ENCODE measurements at places on chromosomes 6 and 20.

- DNase-seq = peak; percentile 72
Observed at GRCh38 chr6:43575105-43575771, 600 bp downstream of the XPO5 start.

DNA sequence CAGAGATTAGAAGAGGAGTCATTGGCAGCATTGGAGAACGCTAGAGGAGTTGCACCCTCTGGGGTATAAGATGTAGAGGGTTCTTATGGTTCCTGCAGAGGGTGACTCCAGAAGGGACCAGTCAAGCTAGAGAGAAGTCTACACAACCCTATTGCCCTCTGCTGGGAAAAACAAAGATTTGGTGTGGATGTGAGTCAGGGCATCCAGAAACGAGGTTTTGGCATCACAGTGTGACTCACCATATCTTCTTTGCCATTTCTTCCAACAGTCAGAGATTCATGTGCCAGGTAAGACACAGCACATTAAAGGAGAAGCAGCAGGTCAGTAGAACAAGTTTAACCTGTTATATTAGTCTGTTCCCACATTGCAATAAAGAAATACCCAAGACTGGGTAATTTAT is 598.8 kb downstream of the MAFB start:
- DNase-seq = no peak

- DNase-seq = no peak
Observed at GRCh38 chr6:164079275-164079600, 664.7 kb downstream of the QKI start.

DNA sequence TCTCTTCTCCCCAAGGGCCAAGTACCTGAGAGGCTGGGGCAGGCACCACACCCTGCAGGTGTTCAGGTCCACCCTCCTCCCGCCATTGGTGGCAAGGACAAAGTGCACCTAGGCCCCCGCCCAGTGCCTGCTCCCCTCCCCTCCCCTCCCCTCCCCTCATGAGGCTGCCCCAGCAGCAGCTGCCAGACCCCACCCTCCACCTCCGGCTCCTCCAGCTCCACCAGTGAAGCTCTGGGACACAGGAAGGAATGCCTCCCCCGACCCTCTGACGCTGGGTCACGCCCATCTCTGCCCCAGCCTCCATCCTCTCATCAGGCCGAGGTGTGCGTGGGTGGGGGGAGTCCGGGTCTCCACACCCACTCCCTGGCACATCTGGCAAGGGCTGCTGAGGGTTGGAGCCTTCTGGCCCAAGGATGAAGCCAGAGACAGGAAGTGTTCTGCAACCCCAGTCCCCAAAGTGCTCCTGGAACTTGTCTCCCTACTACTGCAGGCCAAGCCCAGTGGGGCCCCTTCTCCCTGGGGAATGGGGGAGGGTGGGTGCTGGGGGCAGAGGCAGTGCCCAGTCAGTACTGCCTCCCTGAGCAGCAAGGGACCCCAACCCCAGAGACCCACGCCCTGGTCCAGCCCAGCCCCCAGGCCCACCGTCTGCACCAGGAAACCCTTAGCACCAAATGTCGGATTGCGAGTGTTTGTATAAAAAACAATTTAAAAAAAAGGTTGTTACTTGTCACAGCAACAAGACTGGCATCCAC is 1.6 kb upstream of the UCKL1 start:
- DNase-seq = peak; percentile 49

GRCh38 chr6:134468633-134469032 is 150.7 kb upstream of the SGK1 start:
- no peak for DNase-seq

- peak; percentile 40 for DNase-seq
Observed at GRCh38 chr6:133778414-133779130, 110.3 kb upstream of the TCF21 start.

DNA sequence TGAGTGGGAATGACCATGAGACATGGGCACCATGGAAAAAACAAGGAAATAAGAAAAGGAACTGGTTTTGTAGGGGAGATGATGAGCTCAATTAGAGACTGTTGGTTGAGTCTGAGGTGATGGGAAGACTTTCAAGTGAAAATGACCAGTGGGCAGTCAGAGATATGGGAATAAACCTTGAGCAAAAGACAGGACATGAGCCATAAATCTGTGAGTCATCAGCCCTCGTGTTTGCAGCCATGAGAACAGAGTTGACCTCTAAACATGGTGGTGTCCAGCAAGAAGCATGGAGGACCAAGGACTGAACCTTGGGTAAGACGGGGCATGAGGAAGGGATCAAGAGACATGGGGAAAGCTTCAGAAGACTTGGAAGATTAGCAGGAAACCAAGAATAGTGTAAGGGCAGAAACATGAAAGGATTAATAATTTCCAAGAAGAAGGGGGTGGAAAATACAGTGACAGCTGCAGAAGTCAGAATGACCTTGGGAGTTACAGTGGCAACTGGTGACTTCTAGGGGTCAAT is 280.6 kb upstream of the PRDM1 start:
- no peak for DNase-seq

DNA sequence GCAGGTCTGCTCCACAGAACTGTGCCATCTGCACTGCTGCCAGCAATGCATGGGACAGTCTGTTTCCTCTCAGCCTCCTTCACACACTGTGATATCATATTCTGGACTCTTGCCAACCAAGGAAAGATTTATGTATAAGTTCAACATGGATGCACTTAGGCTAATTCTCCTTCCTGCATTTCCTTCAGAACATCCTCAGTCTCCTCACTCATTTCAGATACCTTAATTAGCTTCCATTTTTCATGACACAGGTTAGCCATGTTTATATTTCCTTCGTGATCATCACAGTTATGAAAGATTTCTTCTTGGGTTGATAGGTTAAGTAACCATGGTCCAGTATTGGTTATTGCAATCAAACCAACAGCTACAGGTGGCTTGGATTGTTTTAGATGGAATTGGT is 46.4 kb upstream of the DDR1 start:
- peak; percentile 15 for DNase-seq

- DNase-seq = no peak
Observed at GRCh38 chr6:64010010-64010409, 374.4 kb downstream of the PHF3 start.

GRCh38 chr20:6702144-6702543 is 65.3 kb upstream of the BMP2 start:
- no peak for DNase-seq

DNA sequence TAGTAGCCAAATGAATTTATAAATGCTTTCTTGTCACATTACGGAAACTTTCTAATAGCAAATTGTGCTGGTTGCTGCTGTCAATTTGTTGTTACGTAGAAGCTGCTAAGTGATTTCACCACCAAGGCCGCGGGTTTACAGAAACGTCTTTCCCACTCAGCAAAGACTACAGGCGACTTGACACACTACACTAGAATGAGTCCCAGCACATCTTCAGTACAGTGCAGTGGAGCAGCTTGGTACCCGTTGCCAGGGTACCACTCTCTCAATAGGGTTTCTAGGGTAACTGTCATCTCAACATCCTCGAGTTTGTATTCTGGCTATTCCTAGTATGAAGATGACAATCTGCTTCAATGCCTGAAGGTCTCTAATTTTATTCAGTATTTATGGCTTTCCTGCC is 22.7 kb upstream of the ZDHHC14 start:
- DNase-seq = no peak

GRCh38 chr6:138716971-138717665 is 56.5 kb upstream of the CCDC28A start:
- DNase-seq = no peak

GRCh38 chr6:137224799-137225198 is 5.6 kb upstream of the IFNGR1 start:
- DNase-seq = peak; percentile 92

- DNase-seq = no peak
Observed at GRCh38 chr6:144259986-144260385, 25.1 kb upstream of the UTRN start.

DNA sequence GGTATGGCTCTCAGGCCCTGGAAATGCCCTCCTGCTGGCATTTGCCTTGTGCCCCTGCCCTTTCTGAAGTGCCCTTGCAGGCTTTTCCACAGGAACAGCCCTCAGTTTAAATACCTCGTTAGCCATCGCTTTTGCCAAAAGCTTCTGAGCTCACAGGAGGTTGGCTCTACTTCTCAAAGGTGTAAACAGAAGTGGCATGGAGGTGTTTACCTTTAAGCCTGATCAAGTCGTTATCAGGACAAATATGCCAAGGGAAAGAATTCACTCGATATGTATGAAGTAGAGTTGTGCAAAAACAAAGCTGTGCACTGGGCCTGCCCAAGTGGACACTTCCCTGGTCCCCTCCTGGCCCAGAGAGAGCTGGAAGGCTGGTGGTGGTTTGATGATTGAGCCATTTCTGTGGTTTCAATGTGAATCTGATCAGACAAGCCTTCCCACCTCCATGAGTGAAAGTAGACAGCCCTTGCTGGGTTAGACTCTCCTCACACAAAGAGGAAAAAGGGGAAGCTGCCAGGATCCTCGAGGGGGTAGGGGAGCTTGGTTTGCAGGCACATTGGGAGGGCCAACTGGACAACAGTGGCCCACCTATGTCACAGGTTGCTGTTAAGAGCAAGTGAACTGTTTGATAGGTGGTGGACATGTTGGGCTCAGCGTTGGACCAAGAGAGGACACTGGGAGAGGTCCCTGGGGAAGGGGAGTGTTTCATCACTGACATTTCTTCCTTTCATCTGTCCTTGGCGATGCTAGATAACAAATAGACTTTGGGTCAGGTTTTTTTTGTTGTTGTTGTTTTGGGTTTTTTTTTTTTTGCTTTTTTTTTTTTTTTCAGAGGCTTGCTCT is 98.7 kb downstream of the ZDHHC14 start:
- DNase-seq = peak; percentile 65

- DNase-seq = no peak
Observed at GRCh38 chr6:47473791-47474346, 3.7 kb upstream of the CD2AP start.

DNA sequence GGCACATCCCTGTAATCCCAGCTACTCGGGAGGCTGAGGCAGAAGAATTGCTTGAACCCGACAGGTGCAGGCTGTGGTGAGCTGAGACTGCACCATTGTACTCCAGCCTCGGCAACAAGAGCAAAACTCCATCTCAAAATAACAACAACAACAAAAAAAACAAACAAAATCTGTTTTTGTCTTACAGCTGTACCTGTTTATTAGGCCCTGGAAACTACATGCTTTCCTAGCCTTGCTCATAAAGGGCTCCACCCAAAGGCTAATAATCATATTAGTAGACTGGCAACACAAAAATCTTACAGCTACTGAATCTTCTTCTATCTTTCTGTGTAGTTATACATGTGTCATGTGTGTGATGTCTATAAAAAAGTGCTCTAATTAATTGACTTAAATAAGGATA is 503.9 kb upstream of the EYS start:
- DNase-seq = peak; percentile 43

GRCh38 chr20:62815066-62815991 is 1.5 kb upstream of the COL9A3 start:
- peak; percentile 25 for DNase-seq

GRCh38 chr20:62104791-62105345 is 17.4 kb upstream of the LSM14B start:
- no peak for DNase-seq

- DNase-seq = peak; percentile 95
Observed at GRCh38 chr20:51492167-51493092, 50.1 kb downstream of the NFATC2 start.

DNA sequence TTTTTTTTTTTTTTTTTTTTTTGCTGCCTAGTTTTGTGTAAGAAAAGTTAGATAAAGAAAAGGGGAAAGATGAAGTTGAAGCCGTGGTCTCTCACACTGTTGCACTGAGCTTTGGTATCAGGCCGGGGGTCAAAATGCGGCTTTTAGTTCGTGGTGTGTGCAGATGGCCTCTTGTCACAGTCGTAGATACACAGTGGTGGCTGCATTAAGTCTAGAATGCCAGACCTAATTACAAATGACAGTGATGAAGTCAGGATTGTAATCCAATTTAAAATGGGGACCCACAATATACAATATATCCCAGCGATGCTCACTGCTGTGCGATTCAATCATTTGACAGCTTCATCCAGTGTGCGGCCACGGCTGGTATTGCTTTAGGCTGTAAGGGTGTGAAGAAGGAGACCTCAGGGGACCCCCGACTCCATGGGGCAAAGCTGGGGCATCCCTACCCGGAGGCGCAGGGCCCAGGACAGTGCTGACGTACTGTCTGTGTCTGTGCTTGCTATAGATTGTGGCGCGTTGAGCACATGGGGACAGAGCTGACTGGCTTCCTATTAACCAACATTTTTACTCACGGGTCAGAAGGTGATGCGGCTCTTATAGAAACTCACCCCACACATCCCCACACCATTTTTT is 210.0 kb upstream of the SOX4 start:
- DNase-seq = no peak

DNA sequence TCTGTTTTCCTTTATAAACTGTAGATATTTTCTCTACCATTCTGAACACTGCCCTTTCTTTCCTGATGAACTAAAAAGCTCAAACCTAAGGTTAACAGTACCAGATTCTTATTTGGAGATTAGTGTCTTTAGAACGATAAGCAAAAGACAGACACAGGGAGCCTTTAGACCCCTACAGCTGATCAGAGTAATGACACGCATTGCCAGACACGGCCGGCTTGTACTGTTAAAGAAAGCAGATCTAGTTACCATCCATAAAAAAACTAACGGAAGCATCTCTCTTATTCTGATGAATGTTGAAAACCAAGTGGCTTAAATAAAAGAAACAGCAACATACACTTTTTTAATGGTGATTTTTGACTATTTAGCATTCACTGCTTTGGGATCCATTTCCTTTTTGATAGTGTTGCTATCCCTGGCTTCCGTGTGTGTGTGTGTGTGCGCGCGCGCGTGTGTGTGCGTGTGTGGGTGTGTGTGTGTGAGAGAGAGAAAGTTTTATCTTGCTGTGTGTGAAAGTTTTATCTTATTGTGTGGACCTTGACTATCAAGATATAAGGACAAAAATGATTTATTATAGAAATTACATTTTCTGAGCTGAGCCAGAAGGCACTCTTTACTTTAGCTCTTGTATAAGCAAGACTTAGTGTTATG is 95.6 kb upstream of the SLC35B3 start:
- DNase-seq = no peak

- DNase-seq = no peak
Observed at GRCh38 chr6:56364827-56365339, 117.5 kb upstream of the COL21A1 start.

DNA sequence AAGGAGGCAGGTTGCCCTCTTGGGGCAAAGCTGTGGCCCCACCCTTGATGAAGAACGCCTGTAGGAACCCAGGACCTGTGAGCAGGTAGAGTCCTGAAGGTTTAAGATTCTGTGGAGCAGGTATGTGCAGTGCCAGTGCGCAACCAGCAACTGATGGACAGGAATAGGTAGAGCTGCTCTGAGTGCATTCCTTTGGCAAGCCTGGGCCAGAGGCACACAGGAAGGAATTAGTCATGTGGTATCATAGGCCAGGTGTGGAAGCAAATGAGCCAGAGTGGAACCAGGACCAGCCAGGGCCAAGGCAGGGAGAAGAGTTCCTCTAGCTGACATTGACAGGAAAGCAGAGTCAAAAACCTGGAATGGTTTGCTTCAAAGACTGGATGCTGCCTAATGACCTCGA is 1.4 kb upstream of the KHDC1 start:
- DNase-seq = no peak

Data from OCI-M1 (cell line).